ENCODE measurements at places on chromosomes 2 and 18. TPM values are rescaled to one million over a fixed set of nuclear protein-coding genes. Genes with fewer than 3 reads are reported as not detected.

The CABYR gene
- 7.8 TPM for total RNA-seq

The UGT1A4 gene
- total RNA-seq, result not detected

The SPEG gene
- 49.4 TPM for total RNA-seq

DNA sequence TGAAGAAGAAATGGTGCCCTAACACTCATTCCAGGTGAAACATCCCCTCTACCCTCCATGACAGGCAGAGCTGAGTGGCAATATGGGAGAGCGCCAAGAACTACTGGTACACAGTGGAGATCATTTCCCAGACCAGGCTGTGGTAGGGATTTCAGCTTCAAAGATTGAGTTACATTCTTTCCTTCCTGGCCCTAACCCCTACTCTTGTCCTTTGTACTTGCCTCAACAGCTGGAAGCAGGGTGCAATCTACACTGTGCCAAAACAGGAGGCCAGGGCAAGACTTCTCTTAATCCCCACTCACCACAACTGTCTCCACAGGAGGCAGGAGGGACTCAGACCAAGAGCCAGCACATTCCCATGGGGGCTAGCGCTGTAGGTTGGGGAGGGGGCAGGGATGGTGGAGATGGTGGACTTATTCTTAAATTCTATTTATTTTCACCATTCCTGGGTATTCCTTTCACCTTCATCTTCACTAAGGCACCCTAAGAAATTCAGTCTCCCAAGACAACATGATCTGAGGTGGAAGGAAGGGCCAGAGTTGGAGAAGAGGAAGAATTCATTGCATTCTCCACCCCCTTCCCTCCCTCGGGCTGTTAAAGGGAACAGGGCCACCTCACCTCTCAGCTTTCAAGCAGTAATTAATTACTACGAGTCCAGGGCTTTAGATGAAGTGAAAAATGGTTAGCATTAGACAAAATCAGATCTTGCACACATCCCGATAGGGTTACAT, 65.9 kb downstream of the AAK1 start:
- no peak for DNase-seq

The MROH2A gene
- total RNA-seq, result not detected

DNA sequence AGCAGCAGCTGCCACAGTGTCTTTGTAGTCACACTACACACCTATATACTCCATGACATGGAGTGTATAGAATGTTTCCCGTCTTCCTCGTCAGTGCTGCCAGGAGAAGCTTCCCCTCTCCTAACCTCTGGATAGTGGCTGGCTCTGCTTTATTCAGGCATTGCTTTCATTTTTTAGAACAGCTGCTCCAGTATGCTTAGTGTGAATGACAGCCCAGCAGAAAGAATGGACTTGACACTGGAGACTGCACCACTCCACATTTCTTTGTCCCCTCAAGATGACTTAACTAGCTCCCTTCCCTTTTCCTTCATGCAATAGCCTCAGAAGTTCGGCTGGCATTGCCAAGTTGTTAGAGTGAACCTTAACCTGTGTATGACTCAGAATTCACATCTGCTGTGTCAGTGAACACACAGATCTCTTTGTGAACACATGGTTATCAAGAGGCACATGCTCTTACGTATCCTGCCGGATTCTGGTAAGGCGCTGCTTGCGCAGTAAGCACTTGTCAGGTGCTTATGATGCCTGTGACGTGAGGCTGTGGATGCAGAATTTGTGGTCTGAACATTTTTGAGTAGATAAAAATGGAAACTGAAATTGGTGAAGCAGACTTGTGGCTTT, 73.9 kb downstream of the NEDD4L start:
- no peak for DNase-seq

GRCh38 chr2:46298522-46299353, 1.5 kb downstream of the EPAS1 start:
- DNase-seq, result no peak

The NR4A2 gene
- 11.0 TPM for total RNA-seq

DNA sequence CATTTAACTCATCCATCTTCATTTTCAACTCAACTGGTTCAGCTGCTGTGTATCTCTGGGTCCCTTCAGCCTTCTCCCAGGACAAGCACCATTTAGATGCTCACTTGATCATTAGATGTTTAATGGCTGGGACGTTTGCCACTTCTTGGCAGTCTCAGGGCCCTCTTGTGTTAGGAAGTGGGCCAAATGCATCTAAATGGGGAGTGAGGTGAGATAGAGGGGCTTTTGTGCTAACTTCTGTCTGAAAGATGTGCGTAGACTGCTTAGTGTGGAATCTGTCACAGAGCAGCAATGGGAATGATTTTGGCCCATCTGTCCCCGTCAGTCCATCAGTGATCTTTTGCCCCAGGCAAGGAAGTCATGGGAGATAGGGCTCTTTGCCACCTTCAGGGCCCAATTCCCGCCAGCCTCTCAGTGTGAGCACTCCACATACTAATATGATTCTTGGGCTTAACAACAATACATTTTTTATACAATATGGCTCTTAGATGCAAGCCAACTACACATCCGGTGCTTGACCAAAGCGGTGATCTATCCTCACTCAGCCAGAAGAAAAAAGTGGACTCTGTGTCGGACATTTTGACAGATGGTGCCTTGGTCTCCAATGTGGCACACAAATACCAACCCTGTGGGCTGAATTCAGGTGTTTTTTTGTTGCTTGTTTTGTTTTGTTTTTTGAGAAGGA, 95.7 kb upstream of the EPC2 start:
- DNase-seq, result no peak

The PPP1R1C gene
- total RNA-seq, result 7.4 TPM

DNA sequence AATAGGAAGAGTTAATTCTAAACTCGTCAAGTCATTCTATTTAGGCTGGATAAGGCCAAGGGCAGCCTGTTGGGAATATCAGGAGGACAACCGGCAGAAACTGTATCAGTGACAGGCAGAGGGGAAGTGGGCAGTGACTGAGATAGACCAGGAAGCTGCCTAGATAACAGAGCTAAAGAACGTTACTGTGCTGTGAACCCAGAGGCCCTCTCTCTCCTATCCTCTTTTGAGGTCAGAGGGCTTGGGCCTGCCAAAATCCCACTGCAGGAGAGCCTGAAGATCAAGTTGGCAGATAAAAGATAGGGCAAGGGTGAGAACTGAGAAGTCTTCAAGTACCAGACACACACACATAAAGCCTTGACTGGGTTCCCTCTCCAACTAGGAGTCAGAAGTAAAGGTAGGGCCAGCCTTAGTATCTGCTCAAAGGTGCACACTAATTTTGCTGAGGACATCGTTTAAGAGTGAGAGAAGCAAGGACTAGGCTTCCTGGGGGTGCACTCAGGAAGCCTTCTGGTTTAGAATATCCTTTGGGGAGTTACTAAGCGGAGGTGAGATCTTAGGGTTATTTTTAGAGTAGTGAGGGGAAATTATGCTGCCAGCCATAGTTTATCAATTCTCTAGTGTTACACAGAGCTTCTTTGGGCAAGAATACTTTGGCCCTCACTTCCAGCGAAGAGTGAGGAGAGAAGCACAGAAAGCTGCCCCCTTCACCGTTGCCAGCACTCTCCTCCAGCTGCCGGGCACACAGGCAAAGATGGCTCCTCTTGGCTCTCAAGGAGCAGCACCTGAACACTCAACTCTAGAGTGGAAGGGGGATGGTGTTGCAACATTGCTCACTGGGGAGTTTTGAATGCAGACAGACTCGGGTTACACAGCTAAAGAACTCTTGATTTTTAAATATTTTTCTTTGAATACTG, 9.8 kb downstream of the CAVIN2 start:
- DNase-seq, result no peak

DNA sequence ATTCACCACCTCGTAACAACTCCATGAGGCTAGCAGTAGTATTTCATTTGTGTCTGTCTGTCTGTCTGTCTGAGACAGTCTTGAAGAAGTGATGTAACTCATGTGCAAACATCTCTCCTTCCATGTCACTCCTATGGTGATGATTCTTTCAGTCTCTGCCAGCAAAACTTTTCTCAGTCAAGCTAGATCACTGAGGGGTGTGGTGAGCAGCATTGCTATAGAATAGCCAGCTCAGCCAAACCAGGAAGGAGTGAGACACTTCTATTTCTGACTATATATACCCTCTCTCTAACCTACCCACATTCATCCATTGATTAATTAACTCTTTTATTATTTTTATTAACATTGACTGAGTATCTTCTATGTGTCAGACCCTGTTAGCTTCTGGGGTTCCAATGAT, 1095.1 kb upstream of the GYPC start:
- no peak for DNase-seq

GRCh38 chr2:97715951-97716694, 2.7 kb downstream of the ZAP70 start:
- no peak for DNase-seq
